ENCODE measurements at places on chromosomes 1 and 21.

DNA sequence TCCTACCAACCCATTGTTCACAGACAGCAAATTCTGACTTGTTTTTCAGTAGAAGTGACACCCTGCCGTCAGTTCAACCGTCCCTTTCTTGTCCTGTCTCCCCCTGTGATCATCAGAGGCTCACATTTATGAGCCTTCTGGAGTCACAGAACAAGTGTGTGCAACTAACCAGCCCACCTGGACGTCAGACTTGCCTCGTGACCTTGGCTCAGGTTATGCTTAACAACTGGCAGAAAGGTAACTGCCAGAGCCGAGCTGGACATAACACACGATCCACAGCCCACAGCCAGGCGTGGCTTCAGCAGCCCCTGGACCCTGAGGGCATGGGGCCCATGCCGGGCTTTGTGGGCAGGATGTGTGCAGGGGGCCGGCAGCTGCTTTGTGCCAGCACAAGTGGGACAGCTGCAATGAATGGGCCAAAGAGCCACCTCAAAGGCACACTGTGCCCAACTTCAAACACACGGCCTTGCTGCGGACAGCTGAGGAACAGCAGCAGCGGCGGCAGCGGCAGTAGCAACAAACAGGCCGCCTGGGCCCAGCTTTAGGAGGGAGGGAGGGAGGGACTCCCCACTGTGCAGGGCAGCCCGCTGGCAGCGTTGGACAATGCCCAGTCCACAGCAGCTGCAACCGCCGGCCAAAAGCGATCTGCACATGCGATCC, 103.9 kb downstream of the ZBTB18 start:
- DNase-seq, result no peak

GRCh38 chr1:185008838-185009237, 34.5 kb upstream of the NIBAN1 start:
- no peak for DNase-seq

- no peak for DNase-seq
Measured at GRCh38 chr1:78902641-78903040, 103.9 kb downstream of the ADGRL4 start.

DNA sequence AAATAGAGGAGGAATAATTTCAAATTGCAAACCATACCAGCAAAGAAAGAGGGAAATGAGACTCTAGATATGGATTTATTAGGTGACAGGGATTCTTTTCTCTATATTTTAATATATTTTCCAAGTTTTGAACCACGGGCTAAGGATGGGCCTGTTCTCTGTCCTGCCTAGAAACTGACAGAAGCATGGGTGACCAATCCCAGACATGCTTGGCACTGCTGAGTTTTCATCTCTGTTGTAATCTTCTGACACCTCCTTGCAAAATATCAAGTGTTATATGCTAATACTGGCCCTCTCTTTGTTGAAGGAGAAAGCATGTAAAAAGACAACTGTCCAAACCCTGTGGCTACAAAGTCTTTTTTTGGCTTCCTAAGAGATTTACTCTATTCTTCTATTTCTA, 774 bp upstream of the ANGPTL7 start:
- no peak for DNase-seq

DNA sequence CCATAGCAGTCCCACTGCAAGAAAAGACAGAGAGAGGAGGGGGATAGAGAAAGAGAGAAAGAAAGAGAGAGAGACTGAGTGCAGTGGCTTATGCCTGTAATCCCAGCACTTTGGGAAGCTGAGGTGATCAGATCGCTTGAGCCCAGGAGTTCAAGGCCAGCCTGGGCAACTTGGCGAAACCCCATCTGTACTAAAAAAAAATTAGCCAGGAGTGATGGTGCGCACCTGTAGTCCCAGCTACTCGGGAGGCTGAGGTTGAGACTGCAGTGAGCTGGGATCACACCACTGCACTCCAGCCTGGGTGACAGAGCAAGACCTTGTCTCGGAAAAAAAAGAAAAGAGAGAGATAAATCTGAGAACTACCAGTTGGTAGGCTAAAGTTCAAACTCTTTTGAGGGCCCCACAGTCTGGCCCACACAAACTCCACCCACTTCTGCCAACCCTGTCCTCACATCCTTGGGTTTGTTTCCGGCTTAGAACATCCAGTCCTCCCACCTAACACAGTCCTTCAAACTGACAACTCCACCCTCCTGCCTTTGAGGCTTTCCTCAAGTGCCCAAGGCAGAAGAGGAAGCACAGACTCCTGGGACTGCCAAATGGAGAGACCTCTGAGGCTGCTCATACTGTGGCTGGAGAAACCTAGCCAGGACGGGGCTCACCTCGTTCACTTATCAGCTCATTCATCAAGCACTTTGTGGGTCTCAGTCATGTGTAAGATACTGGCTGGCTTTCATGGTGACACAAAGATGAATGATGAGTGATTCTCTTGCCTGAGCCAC, 20.1 kb downstream of the TFAP2E start:
- no peak for DNase-seq

DNA sequence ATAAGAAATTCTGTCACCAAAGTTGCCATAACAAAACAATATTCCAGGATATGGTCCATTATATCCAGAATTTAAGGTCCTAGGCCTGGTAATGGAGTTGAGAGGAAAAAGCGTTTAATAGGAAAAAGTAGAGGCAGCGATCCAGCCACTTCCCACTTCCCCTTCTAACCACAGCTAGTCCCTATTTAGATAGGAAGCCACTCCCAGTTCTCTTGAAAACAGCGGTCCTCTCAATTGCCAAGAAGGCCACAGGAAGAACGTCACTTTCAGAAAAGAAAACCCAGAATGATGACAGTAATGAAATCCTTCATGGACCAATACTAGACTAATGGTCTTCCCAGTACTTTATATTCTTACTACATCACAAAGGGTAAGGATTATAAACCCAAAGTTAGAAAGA, 38.6 kb downstream of the ABL2 start:
- DNase-seq, result no peak

DNA sequence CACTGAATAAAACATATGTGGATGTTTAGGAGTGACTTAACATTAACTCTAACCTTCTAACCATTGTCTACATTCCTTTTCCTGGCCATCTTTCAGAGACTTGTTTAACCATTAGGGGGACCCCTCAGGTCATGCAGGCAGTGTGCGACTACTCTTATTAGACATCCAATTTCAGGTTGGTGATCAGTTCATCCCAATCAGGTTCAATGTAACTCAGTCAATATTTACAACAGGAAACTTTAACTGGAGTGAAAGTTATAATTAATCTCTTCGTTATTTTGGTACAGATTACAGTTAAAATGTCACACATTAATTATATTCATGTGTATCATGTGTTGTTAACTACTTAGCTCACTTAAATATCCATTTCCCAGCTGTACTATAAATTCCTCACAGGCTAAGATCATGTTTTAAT, 68.8 kb upstream of the RGS1 start:
- no peak for DNase-seq

DNA sequence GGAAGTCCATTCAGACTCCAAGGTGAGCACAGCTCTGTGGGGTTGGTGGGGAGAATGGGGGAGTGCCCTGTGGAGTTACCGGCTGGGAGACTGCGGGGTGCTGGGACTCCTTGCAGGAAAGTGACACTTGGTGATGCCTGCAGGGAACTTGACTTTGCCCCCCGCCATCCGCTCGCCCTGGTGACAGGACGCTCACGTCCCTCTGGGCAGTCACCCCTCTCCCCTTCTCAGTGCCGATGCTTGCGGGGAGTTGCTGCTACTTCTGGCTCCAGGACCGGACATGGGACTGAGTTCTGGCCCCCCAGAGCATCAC, 209.5 kb upstream of the C1orf174 start:
- no peak for DNase-seq

DNA sequence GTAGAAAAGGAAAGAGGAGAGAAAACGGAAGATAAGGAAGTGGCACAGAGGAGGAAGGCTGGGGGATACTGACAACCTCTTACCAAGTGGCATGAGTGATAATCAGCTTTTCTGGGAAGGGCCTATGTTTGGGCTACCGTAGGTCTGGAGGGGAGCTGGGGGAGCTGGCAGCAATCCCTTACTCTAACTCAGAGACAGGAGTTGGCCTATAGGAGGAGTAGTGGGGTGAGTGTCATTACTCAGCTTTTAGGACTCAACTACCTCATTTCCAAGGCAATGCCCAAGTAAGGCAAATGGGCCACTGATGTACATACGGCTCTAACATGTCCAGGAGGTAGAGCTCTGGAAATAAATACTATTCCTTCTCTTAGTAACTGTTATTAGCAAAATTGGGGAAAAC, 48.7 kb upstream of the DMRTA2 start:
- DNase-seq, result no peak
